ENCODE measurements at places on chromosomes 16 and 17.

GRCh38 chr17:10614536-10615155 is 42.5 kb downstream of the MYH3 start:
- peak; percentile 39 for DNase-seq

DNA sequence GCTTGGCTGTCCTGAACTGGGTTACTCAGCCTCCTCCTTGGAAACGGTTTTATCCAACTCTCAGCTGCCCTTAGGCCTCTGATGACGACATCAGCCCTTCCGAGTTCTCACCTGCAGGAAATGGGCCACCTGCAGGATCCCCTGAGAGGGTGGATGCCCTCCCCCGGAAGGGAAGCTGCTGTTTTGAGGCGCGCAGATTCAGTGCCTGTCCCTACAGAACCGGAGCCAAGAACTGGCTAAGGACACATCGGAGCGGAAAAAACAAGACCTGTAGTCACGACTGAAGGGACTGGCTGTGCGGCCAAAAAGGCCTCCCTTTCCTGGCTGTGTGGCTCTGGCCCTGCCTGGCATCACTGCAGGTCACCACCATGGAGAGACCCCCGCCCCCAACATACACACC is 11.7 kb upstream of the C16orf95 start:
- DNase-seq, result no peak

DNA sequence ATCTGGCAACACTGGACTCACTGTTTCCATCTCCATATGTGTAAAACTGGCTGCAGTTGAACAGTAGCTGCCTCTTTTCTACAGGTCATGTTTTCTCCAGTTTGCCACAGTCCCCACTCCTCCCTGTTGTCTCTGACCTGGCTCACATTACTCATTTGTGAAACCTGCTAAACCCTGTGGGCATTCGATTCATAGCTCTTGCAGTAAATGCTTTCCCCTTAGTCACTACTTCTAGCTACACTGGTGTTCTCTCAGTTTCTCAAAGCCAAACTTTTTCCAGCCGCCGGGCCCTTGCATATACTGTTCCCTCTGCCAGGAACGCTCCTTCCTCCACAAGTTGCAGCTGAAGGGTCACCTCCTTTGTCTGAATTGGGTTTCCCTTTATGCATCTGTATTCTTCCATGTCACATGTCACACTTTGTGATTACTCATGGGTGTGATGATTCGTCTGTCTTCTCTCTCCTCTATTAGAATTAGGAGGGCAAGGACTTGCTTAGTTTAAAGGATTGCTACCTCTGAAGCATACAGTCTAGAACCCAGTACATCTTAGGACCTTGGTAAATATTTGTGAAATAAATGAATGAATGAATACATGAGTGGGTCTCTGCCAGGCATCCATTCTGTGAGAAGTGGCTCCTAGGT is 15.0 kb upstream of the MT4 start:
- peak; percentile 44 for DNase-seq

DNA sequence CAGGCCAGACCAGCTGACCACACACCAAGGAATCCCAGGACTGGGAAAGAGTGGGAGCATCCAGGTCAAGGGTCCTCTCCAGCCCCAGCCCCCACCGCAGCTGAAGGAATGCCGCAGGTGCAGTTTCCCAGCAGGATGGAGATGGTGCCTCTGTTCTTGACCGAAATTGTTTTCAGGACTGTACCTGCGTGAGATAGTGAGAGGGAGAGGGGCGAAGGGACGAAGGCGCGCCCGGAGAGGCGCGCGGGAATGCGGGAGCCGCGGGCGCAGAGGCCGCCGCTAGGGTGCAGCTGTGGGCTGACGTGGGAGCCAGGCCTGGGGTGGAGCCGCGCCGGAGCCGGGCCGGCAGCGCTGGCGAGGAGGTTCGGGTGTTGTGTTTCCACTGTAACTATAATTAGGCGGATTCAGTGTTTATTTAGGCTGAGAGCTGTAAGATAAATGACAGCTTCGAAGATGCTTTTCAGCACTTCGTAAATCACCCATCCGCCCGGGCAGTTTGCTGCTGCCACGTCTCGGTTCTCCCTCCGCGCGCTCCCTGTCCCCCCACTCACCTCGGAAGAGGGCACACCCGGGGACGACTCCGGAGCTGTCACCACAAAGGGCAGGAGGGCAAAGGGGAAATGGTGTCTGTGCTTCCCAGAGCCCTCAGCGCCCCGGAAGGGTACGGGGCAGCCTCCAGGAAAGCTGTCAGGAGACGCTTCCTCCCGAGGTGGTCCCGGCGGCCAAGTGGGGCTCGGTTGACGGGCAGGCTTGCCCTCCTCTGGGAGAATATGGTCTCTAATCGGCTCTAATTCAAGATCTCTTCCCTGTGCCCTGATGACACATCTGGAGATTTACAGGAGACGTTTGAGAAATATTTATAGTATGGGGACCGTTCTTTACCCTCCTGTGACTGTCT is 38.2 kb downstream of the HOXB1 start:
- peak; percentile 68 for DNase-seq

DNA sequence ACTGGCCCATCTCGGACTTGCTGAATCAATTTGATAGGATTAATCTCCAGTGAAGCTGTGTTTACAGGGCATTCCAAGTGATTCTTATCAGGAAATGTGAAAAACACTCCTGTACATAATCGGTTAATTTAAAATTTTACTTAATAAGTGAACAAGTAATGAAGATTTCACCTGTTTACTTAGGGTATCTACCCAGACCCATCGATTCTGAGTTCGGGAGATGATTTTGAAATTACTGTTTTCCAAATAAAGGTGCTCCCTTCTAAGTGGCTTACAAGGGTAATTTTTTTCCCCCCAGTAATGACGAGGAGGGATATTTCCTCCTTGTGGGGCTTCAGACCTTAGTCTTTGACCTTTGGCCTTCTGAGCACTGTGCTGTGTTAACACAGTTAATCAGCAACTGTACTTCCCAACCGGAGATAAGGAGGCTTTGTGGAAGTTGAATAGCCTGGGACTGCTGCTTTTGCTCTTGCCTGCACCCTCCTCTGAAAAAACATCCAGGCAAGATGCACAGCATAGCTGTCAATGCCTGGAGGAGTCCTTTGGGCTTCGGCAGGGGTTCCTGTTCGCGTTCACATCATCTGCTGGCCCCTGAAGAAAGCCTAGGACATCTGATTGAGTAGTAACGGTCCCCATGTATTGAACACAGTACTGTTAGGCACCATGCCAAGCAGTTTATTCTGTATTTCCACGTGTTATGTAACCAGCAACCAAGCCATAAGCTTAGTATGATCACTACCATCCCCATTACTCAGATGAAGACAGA is 1.8 kb downstream of the FAHD1 start:
- no peak for DNase-seq

GRCh38 chr16:91484-91883 is 13.5 kb downstream of the MPG start:
- no peak for DNase-seq

GRCh38 chr17:62049299-62049698 is 15.8 kb downstream of the MED13 start:
- DNase-seq, result no peak

DNA sequence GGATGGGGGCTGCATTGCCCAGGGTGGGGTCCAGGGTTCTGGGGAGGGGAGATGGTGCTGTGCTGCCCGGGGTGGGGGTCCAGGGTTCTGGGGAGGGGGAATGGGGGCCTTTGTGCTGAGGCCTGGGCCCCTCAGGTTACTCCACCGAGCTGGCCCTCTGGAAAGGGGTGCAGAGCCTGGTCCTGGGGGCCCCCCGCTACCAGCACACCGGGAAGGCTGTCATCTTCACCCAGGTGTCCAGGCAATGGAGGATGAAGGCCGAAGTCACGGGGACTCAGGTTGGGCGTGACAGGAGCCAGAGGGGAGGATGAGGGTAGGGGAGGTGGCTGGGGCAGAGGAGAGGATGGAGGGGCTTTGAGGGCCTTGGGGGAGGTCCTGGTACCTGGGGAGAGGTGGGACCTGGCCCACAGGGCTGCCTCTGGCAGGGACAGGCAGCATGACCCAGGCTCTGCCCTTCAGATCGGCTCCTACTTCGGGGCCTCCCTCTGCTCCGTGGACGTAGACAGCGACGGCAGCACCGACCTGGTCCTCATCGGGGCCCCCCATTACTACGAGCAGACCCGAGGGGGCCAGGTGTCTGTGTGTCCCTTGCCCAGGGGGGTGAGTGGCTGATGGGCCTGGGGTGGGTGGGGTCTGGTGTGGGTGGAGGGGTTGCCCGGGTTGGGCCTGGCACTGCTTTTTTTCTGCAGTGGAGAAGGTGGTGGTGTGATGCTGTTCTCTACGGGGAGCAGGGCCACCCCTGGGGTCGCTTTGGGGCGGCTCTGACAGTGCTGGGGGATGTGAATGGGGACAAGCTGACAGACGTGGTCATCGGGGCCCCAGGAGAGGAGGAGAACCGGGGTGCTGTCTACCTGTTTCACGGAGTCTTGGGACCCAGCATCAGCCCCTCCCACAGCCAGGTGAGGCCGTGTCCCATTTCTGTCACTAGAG is 7.8 kb downstream of the ITGAX start:
- no peak for DNase-seq

DNA sequence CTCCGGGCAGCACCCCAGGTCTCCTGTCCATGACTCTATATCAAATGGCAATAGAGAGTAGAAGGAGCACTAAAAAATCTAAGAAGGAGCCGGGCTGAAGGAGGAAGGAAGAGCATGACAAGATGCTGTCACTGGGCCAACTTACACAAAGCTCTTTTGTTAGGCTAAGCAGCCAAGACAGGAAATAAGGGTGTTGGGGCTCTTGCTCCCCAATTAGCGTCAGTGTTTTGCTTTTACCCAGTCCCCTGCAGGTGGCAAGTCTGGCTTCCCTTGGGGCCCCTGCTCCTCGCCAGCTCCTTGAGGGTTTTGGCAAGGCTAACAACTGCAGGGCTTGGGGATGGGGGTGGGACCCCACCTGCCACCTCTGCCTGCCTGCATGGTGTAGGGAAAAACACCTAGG is 120.5 kb downstream of the CCT6B start:
- no peak for DNase-seq

DNA sequence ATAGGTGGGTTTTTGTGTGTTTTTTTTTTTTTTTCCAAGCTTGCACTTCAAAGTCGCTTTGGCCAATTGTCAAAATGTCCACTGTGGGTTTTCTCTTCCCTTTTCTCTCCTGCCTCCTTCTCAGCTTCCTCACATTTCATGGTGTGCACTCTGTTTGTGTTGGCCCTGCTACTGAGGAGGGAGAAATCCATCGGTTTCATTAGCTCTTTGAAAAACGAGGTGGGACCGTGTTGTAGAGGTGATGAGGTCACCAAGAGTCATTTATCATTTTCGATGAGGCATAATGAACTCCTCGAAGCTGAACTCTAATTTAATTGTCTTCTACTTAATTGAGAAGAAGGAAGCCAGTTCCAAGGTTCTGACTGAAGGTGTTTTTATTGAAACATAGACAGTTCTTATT is 174.4 kb upstream of the TOX3 start:
- no peak for DNase-seq

GRCh38 chr16:86668136-86668910 is 90.0 kb downstream of the FOXL1 start:
- no peak for DNase-seq

- peak; percentile 63 for DNase-seq
Measured at GRCh38 chr17:14211801-14212200, 24.9 kb downstream of the CDRT15 start.

DNA sequence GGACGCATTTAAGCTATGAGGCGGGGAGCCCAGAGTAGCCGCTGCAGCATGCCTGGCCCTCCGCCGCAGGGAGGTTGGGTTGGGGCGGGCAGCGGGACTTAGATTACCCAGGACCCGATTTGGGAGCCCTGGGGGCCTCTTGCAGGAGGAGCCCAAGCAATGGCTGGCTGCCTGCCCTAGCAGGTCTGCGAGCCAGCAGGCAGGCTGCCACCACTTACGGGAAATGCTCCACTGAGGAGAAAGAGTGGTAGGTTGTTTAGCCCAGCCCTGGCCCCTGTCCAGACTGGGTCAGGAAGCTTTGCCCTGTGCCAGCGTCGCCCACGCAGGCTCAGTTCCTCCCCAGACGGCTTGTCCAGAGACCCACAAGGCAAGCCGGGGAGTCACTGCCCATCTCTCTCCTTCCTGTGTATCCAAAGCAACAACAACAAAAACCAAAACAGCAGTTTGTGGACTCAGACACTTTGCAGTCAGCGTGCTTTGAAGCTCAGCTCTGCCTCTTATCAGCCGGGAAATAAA is 10.3 kb upstream of the TVP23A start:
- peak; percentile 94 for DNase-seq

DNA sequence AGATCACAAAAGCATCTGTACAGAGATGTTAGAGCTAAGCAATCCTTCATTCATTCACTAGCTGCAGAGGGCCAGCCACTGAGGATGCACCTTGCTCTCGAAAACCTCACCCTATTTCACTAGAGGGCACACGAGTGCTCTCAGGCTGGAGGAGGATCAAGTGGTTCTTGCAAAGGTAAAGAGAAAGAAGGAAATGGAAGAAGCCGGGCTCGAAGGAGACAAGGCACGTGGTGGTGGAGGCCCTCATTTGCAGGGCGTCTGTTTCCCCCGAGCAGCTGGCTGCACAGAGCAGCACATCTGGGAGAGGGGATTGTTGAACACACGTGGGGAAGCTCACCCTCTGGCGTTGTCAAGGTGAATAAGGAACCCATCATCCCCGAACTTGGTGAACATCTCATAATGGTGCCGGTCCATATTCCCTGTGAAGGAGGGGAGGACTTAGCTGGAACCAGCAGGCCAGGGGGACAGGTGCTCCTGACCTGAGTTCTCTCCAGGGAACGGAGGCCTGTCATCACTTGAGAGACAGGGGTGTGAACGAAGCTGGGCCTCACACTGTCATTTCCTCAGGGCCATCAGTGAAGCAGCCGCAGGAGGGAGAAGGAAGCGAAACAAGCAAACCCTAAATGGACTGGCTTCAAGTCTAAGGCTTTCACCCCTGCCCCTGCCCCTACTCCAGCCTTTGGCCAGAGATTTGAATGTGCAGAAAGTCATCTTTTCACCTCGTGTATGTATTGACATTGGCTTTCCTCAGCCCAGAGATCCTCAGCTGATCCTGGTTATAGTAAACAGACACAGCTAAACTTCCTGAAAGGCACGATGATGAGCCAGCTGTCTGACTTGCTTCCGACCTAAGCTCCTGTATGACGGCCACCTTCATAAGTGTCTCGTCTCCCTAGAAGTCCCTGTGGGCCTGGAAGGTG is 27.6 kb downstream of the PRKAR1A start:
- DNase-seq, result peak; percentile 52

DNA sequence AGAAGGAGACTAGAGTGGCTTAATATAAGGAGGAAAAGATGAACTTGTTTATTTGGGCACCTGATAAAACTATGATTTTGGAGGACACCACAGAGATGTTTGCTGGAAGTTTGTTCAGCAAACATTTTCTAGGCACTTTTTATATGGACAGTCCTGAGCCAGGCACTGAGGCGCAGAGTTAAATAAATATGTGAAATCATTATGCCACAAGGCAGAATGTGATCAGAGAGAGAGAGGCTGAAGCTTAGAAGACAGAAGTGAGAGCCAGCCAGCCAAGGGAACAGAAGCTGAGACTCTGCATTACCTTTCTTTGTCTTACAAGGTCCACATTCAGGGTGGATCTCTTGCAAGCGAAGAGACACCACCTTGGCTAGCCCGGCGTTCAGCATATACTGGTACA is 21.4 kb downstream of the GTF3C1 start:
- no peak for DNase-seq

GRCh38 chr17:4625181-4625617 is 16.3 kb downstream of the ALOX15 start:
- DNase-seq, result no peak

Measured in suppressor macrophage treated with lipopolysaccharide for 1 hour (primary cell).